ENCODE measurements at places on chromosomes 12 and 14. TPM values are rescaled to one million over a fixed set of nuclear protein-coding genes. Genes with fewer than 3 reads are reported as not detected.
A peak's percentile ranks its signal among the peaks of the same experiment; 100 is the strongest.

DNA sequence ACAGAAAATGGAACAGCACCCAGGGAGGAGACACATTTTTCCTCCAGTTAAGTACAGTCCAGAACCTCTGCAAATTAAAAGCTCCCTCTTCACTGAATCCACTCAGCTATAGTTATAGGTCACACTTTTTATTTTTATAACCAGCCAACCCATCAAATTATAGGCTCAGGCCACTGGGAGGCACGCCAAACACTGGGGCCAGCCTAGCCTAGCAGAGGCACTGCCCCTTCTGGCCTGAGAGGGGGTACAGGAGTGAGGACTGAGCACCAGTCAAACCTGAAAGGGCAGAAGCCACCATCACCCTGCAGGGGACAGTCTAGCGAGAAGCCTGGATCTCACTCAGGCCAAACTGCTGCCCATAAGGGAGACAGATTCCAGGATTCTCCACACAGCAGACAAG, 19.3 kb downstream of the FMNL3 start:
- H3K4me3 ChIP-seq, result no peak overlapping the region
- DNase-seq, result no peak
- H3K27ac ChIP-seq, result no peak overlapping the region
- H3K4me1 ChIP-seq, result peaks cover 5% of the 10 kb centered on the region
- no peaks in the 10 kb centered on the region for H3K27me3 ChIP-seq
- no peaks in the 10 kb centered on the region for H3K36me3 ChIP-seq

DNA sequence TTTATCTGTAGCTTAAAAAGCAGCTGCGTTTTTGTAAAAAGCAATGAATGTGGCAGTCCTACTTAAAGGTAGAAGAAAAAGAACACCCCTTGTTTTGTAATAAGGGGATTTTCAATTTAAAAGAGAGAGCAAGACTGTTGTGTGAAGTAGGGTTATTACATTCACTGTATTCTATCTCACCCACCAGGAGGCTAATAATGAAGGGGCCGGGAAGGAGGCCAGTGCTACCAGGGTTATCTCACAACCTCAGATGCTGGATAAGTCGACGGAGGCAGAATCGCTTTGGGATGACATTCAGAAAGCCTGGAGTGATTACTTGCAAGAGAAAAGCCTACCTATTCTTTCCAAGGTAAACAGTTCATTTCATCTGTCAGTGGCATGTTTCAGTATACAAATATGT, 97.7 kb downstream of the RMST start:
- H3K27ac ChIP-seq, result no peak overlapping the region
- no peaks in the 10 kb centered on the region for H3K36me3 ChIP-seq
- H3K4me1 ChIP-seq, result peaks cover 4% of the 10 kb centered on the region
- DNase-seq, result no peak

- no peaks in the 10 kb centered on the region for H3K4me1 ChIP-seq
- DNase-seq, result no peak
- H3K27me3 ChIP-seq, result no peaks in the 10 kb centered on the region
- H3K4me3 ChIP-seq, result no peak overlapping the region
- H3K27ac ChIP-seq, result no peak overlapping the region
- no peaks in the 10 kb centered on the region for H3K36me3 ChIP-seq
Observed at GRCh38 chr14:104356738-104357688, 218.6 kb downstream of the KIF26A start.

DNA sequence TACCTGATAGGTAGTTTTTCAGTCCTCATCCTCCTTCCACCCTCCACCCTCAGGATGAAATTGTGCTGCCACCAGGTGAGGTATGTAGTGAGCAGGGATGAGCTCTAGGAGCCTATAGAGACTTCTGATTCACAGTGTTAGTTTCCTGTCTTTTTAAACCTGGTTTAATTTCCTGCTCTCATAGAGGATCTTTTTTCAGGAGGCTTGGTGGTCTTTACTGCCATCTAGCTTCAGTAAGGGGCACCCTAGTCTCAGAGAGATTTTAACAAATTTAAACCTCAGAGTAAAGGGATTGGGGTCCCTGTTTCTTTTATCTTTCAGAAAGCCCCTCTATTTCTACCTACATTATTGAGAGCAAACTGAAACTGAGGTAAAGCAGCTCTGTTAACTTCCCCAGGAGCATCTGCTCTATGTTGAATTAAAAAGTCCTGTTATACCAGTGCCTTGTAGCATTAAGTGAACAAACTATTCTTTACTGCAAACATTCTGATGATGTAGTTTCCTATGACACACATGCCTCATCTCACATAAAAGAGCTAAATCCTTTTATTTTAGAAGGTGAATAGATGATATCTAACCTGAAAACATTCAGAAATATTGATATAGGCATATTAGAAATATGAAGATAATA, 172.2 kb upstream of the DDHD1 start:
- no peaks in the 10 kb centered on the region for H3K36me3 ChIP-seq
- DNase-seq, result no peak
- peaks cover 4% of the 10 kb centered on the region for H3K4me1 ChIP-seq
- H3K27ac ChIP-seq, result no peak overlapping the region
- H3K27me3 ChIP-seq, result no peaks in the 10 kb centered on the region

DNA sequence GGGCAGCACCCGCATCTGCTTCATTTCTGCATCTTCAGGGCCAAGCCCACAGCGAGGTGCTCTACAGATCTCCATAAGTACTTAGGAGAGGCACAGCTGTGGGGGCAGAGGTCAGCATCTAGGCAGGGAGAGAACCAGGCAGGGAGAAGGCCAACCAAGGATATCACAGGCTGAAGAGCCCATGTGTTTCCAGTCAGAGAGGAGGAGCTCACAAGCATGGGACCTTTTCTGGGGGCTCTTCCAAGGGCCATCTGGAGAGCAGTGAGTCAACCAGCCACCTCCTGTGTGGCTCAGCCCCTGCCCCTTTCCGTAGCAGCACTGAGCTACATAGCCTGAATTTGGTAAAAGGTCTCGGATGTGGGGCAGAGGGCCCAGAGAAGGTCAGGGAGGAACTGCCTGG, 78.5 kb downstream of the ARL6IP4 start:
- H3K27me3 ChIP-seq, result no peaks in the 10 kb centered on the region
- no peaks in the 10 kb centered on the region for H3K36me3 ChIP-seq
- no peak overlapping the region for H3K27ac ChIP-seq
- H3K4me3 ChIP-seq, result no peak overlapping the region

DNA sequence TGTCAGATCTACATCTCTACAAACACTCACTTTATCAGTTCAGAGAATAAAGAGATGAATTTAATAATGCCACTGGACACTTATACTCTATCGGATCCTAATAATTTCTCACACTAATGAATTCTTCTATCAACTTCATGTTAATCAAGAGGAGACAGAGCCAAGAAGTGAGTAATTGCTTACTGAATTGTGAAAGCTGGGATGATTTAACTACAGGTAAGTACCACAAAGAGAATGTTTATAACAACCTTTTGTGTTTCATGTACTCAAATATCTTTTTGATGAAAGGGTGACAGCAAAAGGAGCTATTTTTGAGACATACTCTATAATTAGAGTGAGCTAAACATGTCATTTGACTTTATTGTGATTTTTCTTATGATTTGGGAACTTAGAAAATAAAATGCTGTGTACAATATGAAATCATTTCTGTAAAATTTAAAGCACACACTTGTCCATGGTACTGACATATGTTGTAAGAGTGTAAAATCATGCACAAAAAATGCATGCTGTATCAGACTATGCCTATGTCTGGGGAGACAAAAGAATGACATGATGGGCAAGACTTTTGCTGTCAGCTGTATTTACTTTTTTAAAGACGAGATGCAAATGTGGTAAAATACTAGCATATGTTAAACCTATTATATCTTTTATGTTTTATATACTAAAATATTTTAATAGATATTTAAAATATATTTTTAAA, 361.2 kb downstream of the CCER1 start:
- no peaks in the 10 kb centered on the region for H3K27me3 ChIP-seq
- no peak overlapping the region for H3K4me3 ChIP-seq
- DNase-seq, result no peak
- no peak overlapping the region for H3K27ac ChIP-seq
- H3K4me1 ChIP-seq, result no peaks in the 10 kb centered on the region

DNA sequence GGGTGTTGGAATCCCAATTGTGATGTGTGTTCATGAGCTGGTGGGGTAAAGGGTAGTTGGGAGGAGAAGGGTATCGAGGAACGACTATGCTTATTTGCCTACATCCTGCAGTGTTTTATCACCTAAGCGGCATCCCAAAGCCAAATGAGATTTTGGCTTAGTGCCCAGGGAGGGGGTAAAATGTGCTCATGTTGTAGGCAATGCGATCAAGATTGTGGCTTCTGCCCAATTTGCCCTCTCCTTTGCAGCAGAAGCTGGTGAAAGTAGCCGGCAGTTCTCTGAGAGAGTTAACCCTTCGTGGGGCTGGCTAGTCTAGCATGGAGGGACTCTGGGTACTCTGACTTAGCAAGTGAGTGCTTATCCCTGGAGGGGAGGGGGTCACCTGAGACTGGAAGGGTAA, 753 bp downstream of the RPH3A start:
- H3K27me3 ChIP-seq, result peaks cover 19% of the 10 kb centered on the region
- H3K27ac ChIP-seq, result no peak overlapping the region
- no peak for DNase-seq
- peaks cover 14% of the 10 kb centered on the region for H3K4me1 ChIP-seq
- H3K36me3 ChIP-seq, result no peaks in the 10 kb centered on the region

DNA sequence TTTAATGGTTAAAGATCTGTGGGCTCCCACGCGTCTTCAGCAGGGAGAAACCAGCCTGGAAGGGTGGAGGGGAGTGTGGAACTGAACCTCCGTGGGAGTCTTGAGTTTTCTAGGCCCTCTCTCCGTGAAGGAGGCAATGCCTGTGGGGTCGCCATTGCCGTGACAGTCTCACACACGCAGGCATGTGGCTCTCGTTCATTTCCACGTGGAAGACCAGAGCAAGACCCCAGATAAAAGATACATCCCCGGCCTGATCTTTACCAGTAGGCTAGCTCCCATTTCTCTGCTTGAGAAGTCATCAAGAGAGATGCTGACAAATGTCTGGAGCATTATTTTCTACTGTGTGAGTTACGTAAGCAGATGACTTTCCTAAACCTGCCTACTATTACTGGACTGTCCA, 491.7 kb upstream of the LMO3 start:
- DNase-seq, result no peak
- no peak overlapping the region for H3K4me3 ChIP-seq
- no peak overlapping the region for H3K27ac ChIP-seq
- H3K36me3 ChIP-seq, result no peaks in the 10 kb centered on the region
- H3K4me1 ChIP-seq, result no peaks in the 10 kb centered on the region

GRCh38 chr12:109053382-109054123, 1.2 kb downstream of the USP30 start:
- no peaks in the 10 kb centered on the region for H3K4me1 ChIP-seq
- H3K27ac ChIP-seq, result no peak overlapping the region
- no peak for DNase-seq
- peak overlapping the region; percentile 95 for H3K4me3 ChIP-seq

GRCh38 chr12:68844788-68845695, 37.1 kb downstream of the MDM2 start:
- H3K4me1 ChIP-seq, result no peaks in the 10 kb centered on the region
- DNase-seq, result no peak
- no peaks in the 10 kb centered on the region for H3K27me3 ChIP-seq
- peaks cover 35% of the 10 kb centered on the region for H3K36me3 ChIP-seq
- no peak overlapping the region for H3K27ac ChIP-seq

DNA sequence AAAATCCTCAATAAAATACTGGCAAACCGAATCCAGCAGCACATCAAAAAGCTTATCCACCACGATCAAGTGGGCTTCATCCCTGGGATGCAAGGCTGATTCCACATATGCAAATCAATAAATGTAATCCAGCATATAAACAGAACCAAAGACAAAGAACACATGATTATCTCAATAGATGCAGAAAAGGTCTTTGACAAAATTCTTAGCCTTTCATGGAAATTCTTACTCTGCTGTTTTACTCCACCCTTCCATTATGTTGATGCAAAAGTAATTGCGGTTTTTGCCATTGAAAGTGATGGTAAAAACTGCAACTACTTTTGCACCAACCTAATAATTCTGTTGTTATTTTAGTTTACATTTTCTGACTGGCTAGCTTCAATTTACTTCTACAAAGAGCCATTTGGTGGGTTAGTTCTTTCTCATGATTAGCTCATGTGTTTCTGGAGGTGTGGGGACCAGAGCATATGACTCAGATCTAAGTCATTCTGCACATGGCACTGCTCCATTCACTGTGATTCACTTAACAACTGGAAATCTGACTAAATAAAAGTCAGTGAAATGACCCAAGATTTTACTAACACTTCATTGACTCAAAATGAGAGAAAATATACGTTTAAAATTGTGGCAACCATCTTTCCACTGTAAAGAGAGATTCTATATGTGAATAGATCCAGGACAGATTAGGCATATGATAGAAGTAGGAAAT, 99.9 kb downstream of the TMTC3 start:
- no peaks in the 10 kb centered on the region for H3K36me3 ChIP-seq
- H3K27me3 ChIP-seq, result no peaks in the 10 kb centered on the region
- DNase-seq, result no peak
- H3K27ac ChIP-seq, result no peak overlapping the region

- no peak overlapping the region for H3K4me3 ChIP-seq
- DNase-seq, result no peak
- H3K27me3 ChIP-seq, result no peaks in the 10 kb centered on the region
- H3K36me3 ChIP-seq, result no peaks in the 10 kb centered on the region
Observed at GRCh38 chr14:70881549-70882177, 25.6 kb upstream of the PCNX1 start.

DNA sequence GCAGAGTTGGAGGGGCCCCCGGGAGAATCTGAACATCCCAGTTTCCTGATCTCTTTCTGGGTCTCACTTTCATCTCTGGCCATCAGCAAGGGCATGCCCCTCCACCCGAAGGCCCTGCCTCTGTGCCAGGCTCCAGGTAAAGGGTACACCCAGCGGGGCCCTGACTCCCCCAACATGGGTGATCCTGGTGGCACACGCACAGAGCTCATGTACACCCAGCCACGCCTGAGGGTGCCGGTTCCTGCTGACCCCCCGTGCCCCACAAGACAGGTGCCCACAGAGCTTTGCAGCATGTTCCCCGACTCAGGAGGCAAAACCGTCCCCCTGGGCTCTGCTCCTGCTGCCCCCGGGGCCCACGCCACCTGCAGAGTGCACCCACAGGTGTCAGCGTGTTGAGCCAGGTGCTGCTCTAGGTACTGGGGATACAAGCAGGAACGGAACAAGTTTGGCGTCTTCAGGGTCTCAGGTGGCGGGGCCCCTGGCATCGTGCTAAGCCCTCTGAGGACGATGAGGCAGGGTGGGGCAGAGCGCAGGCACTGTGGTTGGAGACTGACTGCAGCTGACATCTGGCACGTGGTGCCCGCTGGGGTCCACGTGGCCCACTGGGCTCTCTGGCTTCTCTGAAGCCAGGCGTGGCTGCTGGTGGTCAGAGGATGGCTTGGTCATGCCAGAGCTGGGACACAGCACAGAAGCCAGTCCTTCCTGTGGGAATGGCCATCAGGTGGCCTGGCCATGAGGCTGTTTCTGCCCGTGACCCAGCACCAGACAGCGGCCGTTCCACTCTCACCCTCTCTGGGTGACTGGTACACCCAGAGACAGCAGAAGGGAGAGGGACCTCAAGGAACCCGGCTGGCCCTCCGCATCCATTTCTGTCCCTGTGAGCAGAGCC, 13.8 kb downstream of the BAG5 start:
- H3K27ac ChIP-seq, result 0 out of 2 replicates have a peak overlapping the region, but pooled peaks have one; percentile 11
- no peak for DNase-seq
- no peaks in the 10 kb centered on the region for H3K27me3 ChIP-seq
- H3K4me3 ChIP-seq, result no peak overlapping the region
- H3K36me3 ChIP-seq, result no peaks in the 10 kb centered on the region
- peaks cover 8% of the 10 kb centered on the region for H3K4me1 ChIP-seq

The MRPL52 gene
- total RNA-seq, result 172 TPM

The LHX5 gene
- 0.47 TPM for total RNA-seq

The ZNF891 gene
- 3.1 TPM for total RNA-seq

The CLEC9A gene
- not detected for total RNA-seq

The ZC2HC1C gene
- total RNA-seq, result 1.7 TPM

The RHEBL1 gene
- total RNA-seq, result 7.0 TPM
